ENCODE measurements at places on chromosomes 5 and 9.

DNA sequence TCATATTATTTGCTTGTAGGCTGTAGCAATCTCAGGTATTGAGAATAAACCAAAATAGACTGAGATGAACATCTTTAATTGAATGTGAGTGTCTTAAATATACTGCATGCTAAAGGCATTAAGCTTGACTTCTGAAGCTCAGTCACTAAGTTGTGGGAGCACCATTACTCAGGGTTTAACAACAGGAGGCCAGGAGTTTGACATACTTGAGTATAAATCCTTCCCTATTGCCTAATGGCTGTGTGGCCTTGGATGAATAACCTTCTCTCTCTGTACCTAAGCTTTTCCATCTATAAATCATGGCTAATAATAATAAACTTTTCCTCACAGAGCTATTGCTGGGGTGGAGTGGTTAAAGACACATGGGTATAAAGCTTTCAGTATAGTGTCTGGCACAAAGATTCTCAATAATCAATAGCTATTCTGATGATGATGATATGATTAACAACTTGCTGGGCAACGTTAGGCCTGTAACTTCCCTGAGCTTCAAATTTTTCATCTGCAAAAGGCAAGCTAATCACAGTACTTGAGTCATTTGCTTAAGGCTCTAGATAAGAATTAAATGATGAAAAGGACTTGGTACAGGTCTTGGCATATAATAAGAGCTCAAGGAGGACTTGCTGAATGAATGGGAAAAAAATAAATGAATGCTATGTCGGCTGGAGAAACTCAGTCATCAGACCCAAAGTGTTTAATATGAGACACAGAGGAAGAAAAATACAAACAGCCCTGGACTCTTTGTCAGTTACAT is 174.0 kb upstream of the IL12B start:
- DNase-seq = no peak

DNA sequence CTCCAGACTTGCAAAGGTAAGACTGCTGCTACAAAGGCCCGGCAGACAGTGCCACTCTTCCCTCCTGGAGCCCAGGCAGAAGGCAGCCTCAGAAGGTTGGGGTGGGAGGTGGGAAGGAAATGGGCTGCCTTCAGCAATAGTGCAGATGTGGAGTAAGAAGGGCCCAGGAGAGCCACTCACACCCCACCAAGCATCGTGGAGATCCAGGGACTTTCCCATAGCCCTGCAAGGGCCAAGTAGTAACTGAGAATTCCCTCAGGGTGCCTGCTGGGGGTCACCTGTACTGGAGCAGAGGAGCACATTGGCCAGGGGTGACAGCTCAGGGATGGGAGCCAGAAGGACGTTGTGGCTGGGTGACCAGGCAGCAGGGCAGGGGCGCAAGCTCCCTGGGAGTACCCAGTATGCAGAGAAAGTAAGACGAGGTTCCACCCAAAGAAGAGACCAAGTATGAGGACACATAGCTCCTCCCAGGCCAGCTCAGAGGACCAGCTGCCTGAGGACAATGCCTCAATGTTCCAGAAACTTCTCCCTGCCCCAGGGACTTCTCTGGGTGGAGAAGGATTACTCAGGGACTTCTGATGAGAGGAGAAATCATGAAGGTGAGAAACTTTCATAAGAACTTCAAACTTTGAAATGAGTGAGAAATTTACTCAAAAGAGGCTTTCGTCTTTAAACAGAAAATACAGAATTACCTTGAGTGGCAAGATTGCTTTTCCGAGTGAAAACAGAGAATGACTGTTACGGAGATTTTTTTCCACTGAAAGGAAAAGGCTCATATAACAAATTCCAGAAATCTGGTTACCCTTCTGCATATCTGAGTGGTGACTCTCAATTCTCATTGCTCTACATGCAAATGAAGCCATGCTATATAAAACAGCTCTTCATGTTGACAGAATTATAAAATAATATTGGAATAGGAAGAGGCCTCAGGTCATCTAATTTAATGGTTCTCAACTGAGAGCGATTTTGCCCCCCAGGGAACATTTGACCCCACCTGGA is 87.9 kb upstream of the TRIO start:
- DNase-seq = no peak

- no peak for DNase-seq
Measured at GRCh38 chr5:4540375-4541173, 599.6 kb upstream of the ADAMTS16 start.

DNA sequence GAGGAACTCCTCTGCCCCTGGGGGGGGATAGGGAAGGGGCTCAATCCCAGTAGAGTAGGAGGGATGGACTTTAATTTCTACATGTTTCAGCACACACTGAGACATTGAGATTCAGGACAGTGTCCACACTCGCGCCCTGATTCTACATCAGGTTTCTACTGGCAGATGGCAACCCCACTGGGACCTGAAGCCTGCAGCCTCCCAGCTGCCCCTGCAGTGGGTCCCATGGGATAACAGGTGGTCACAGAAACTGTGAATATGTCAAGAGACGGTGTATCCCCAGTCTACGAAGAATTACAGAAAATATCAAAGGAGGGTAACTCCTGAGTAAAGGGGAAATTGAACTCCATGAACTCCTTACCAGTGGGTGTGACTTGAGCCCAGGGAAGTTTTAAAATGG is 2.4 kb upstream of the TERT start:
- DNase-seq = no peak

- no peak for DNase-seq
Measured at GRCh38 chr5:66972004-66972403, 224.6 kb downstream of the CD180 start.

- DNase-seq = no peak
Measured at GRCh38 chr5:141848744-141849414, 29.3 kb downstream of the PCDH1 start.

DNA sequence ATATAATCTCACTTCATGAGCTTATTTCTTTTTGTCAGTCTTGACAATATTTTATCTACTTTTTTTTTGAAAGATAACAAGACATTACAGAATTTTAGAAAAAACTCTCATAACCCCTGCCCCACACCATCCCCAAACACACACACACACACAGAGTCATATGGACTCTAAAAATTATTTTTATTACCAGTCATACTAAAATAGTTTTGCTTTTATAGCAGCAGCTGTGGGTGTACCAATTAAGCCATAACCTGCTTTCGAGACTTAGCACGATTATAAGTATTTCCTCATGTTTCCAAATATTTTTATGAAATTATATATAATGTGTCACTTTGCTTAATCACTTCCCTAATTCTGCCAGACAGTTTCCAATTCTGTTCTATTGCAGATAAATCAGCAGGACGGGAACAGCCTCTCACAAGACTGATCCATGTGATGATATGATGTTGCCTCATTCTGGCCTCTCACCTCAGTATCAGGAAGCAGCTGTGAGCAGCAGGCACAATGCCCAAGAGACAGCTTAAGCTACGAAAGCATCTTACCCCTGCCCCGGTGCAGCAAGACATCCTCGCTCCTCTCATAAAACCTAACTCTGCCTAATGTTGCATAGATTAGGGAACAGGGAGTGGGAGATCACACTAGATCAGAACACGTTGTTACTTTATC is 7.0 kb downstream of the PDCL start:
- peak; percentile 99 for DNase-seq

DNA sequence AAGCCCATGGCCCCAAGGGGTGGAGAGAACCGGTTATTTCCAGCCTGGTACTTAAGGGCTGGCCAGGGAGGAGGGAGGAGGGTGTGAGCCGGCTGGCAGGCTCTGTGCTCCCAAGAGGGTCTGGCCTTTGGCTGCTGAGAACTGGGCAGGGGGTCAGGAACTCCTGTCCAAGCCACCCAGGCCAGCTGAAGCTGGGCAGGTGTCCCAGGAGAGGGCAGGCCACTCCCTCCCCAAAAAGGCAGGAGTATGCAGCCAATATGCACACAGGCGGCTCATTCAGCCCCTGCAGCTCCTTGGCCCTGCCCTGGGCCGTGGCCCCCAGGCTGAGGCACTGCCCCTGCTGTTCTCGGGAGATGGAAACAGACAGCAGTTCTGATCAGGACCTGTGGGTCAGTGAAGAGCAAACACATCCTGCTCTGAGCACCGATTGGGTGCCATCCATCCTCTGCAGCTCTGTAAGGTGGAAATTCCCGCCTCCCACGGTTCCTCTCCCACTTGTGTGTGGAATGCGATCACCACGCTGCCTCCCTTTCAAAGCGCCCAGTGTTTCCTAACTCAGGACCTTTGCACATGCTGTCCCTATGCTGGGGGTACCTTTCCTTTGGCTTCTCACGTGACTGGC is 17.1 kb upstream of the KIF12 start:
- no peak for DNase-seq

DNA sequence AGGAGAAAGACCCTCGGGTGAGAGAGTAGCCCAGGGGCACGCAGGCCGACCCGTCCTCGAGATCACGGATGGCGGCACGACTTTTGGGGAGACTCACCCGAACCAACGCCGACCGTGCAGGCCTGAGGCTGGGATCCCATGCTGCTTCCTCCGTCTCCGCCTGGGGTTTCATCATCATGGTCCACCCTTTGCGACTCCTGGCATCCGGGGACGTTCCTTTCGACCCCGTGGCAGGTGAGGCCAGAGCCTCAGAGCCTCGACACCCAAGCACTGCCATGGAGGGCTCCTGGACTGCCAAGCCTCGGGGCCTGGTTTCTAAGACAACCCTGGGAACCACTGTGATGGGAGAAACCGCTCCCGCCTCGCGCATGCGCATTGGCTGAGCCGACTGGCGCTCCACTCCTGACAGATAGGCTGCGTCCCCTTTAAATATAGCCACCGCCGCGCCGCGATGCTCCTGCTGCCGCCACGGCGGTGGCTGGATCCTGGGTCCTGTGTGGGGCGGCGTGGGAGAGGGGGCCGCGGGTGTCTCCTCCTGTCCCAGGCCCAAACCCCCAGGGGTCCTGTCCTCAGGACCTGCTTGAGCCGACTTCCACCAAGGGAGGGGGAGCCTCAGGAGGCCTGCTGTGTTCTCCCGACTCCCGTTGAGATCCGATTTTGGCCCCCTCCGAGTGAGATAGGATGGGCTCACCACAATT is 481.6 kb downstream of the SPATA31A7 start:
- DNase-seq = no peak

GRCh38 chr9:94644543-94644942 is 5.2 kb upstream of the FBP1 start:
- DNase-seq = no peak

DNA sequence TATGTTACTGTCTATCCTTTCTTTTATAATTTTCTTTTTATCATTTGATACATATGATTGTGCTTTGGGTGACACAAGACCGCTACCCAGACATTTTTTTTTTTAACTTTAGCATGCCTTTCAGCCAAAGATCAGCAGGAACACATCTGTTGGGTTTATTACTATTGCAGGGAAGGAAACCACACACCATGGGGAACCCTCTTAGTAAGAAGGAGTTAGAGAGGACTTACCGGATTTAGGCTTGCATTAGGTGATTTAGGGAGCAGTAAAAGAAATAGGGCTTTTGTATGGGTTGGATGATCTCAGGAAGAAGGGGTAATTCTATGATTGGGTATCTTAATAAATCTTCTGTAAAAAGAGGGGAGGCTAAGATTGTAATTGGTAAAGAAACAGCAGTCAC is 138.2 kb downstream of the SNX18 start:
- DNase-seq = no peak

GRCh38 chr5:13943676-13944075 is 812 bp downstream of the DNAH5 start:
- no peak for DNase-seq
